ENCODE measurements at places on chromosomes 1 and 21.

- peak; percentile 26 for DNase-seq
Observed at GRCh38 chr1:38991638-38992411, 749 bp downstream of the AKIRIN1 start.

GRCh38 chr1:31932491-31933316 is 5.5 kb downstream of the PTP4A2 start:
- DNase-seq, result no peak

GRCh38 chr1:230824919-230825721 is 43.2 kb downstream of the C1orf198 start:
- DNase-seq, result no peak

- no peak for DNase-seq
Observed at GRCh38 chr1:27491748-27492700, 2.1 kb upstream of the WASF2 start.

Data from NCI-H345 (cell line).